ENCODE measurements at places on chromosomes 7 and 10.

DNA sequence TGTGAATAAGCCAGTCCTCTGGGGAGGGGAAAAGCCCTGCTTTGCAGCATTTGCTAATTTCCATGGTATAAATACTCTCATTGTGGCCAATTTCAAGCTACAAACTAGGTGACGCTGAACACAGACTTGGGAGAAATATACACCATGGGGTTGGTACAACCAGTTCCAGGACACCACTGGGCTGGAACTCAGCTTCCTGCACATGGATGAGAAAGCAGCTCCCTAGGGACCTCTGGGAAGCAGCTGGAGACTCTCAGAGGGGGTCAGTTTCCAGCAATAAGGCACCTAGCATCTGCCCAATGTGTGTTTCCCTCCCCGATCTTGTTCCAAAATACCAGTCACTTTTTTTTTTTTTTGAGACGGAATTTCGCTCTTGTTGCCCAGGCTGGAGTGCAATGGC lies 56.8 kb upstream of the WDR11 start:
- no peak for DNase-seq

DNA sequence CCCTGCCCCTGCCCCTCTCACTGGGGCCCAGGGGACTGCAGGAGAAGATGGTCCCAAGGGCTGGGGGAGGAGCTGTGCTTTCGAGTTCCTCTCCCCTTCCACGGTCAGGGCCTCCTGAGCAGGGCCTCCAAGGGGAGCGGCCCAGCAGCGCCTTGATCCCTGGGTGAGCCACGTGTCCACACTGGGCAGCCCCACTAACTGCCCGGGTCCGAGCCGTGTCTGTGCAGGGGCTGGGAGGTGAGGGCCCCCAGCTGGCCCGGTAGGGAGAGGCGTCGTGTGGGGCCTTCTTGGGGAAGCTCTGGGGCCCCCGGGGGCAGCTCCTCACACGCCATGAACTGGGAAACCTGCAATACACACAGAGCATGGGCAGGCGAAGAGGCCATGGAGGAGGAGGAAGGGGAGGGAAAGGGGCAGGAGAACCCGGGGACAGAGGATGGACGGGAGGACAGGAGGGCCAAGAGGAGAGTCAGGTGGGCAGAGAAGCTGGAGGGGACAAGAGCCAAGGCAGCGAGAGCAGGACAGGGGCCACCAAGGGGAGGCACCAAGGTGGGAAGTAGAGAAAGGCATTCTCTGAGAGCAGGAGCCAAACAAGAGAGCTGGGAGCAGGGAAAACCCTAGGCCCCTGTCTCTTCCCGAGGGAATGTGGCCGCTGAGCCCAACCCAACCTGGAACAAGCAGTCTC lies 32.8 kb downstream of the KCNH2 start:
- no peak for DNase-seq

DNA sequence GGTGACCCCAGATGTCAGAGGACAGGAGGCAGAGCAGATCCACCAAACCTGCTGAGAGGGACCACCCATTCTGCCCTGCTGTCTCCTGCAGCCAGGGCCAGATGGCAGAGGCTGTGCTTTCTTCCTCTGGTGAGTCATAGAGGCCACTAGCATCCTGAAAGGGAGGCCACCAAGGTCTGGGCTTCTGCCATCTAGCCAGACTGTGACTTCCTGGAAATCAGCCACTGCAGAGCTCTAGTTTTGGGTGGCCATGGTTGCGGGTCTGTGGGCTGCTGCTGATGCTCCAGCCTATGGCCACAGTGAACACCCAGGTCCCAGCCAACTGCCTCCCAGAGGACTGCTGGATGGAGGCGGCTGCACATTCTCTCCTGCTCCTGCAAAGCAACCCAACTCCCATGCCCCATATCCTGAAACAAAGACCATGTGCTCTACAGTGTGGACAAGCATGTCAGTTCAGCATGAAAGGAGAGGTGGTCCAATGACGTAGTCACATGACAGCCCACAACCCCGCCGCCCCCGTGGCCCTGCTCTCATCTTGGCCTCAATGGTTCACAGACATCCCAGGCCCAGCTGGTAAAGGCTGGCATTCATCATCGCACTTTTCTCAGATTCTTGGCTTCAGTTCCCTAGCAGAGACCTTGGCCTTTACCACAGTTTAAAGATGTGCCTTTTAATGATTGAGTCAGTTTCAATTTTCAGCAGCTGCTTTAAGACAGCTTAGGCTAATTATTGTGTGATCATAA lies 73.9 kb upstream of the CXCL12 start:
- no peak for DNase-seq

GRCh38 chr10:123361832-123362231 lies 207.6 kb downstream of the BUB3 start:
- DNase-seq, result no peak

GRCh38 chr7:156906200-156906649 lies 13.2 kb upstream of the LMBR1 start:
- no peak for DNase-seq

- DNase-seq, result no peak
Observed at GRCh38 chr7:100093054-100093453, 4.3 kb downstream of the COPS6 start.

DNA sequence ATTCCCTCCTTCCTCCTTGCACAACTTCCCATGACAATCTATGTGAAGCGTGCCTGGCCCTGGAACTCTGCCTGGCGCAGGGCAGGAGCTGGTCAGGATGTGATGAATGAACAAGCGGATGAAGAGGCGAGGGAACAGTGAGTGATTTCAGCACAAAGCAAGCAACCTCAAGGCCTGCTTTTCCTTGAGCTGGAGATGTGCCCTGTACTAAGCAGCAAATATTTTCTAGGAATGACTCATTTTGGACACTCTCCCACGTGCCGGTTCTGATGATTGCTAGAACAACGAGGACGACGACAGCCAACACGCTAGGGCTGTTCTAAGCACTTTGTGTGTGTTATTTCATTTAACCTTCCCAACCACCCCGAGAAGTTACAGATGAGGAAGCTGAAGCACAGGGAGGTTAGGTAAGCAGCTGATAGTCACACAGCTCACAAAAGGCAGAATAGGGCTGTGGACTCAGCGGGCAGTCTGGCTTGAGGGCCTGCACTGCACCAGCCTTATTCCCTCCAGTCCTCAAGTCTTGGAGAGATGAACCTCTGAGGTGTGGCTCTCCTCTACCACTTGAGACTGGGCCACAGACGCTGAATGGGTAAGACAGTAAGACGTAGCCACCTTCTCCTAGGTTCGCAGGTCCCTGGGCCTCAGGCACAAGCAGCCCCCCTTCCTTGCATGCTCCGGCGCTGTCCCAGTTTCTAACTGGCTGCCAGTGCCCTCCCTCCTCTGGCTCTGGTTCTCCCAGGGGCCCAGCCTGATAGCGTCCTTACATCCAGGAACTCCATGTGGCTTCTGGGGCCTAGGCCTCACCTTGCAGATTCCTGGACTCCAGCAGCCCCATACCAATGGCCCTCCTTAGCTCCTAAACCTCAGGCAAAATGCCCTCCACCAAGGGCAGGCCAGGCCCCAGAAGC lies 59.0 kb downstream of the YKT6 start:
- DNase-seq, result peak; percentile 59

GRCh38 chr7:138873220-138873892 lies 75.4 kb upstream of the ATP6V0A4 start:
- no peak for DNase-seq

GRCh38 chr10:117967149-117967650 lies 79.5 kb downstream of the RAB11FIP2 start:
- DNase-seq, result no peak

- no peak for DNase-seq
Observed at GRCh38 chr10:76036962-76037361, 605.5 kb downstream of the LRMDA start.

DNA sequence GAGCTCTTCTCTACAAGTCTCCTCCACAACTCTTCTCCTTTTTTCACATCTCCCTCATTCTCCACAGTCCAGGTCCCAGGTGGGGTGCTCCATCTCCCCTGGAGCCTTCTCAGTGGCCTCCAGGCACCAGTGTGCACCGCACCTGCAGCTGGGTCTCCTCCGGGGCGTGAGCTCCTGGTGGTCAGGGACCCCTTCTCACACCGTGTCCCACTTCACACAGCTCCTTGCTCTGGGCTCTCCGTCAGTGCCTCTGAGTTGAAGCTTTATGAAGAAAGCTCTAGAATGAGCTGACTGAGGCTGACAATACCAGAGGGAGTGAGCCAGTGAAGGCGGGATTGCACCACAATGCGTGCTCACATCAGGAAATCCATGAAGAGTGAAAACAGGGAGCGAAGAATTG lies 290.2 kb downstream of the DNAJB6 start:
- no peak for DNase-seq

GRCh38 chr10:18216482-18216881 lies 76.3 kb downstream of the CACNB2 start:
- no peak for DNase-seq

GRCh38 chr10:74474022-74474713 lies 323.1 kb downstream of the ADK start:
- no peak for DNase-seq

DNA sequence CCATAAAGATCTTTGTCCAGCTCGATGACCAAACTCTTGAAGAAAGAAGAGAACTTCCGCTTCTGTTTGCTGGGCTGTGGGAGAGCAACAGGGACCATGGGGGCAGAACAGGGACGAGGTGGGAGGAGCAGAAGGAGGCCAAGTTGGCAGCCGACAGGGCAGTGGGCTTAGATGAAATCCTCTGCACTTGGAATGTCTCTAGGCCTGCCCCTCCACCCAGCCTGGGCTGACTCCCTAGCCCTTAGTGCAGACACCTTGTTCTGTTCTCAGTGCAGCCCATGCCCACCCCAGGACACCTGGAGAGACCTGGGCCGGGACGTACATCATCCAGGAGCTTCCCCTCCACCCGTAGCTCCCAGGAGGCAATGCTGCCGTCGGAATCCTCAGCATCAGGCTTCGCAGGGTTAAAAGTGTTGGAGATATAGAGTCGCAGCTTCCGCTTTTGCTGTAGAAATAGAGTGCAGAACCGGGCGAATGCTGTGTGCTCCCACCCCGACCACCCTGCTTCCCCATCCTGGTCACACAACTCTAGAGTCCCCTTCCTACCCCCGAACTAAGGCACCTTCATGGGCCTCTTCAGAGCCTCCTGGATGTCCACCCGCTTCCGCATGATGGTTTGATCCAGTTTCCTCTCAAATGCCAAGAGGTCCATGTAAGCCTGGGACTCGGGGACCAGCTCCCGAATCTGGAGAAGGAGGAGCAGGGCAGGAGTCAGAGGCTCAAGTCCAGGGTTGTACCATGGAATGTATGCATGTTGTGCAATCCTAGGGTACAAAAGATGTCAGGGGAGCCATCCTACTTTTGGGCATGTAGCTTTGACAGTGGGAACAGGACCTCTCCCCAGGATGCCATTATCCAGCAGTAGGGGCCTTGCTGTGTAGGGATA lies 6.1 kb downstream of the SMARCD3 start:
- no peak for DNase-seq

- no peak for DNase-seq
Observed at GRCh38 chr10:65570143-65571010, 1355.5 kb upstream of the LRRTM3 start.

DNA sequence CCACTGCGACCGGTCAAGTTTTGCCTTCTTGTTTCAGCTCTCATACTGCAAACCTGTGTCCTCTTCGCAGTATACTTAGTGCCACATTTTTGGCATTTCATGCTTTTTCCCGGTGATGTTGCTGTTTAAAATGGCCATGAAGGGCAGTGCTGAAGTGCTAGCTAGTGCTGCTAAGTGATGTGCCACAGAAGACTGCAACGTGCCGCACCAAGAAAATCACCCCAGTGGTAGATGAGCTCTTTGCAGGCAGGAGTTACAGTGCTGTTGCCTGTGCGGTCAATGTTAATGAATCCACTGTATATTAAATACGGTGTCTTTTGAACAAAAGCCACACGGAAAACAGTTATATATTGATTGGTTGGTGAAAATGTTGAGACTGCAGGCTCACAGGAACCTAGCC lies 120.3 kb downstream of the ANLN start:
- DNase-seq, result no peak

DNA sequence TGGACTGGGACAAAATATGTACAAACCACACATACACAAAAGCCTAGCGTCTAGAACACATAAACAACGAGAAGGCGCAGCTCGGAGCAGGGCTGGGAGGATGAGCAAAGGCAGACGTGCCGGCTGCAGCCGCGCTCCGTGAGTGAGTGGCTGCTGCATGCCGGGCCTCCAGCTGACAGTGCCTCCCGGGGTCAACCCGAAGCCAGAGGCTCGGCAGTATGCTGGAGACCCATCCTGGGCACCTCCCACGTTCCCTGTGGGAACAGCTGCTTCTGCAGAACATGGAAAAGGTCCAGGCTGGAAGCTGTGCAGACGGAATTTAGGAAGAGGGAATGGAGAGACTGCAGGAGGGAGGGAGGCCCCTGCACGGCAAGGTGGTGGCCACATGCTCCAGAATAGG lies 3.6 kb upstream of the GPR146 start:
- DNase-seq, result no peak

- no peak for DNase-seq
Observed at GRCh38 chr7:109639561-109639960, 1069.9 kb downstream of the DNAJB9 start.

DNA sequence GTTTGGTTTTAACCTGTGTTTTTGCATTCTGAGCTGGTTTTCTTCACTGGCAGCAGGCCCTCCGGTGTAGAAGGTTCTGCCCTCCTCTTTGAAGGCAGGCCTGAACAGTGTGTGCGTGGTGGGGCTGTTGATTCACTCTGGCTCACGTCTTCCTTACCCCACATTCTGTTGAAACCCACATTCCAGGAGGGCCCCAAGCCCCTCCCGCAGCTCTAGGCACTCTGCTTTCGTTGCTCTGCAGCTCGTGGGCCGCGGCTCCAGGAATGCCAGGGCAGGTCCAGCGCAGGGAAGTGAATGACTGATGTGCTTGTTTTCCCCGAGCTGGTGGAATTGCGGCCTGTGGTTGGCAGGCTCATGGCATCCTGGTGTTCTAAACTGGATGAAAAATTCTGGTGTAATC lies 49.0 kb downstream of the HTRA1 start:
- no peak for DNase-seq

- no peak for DNase-seq
Observed at GRCh38 chr7:124205526-124205925, 172.7 kb upstream of the TMEM229A start.

- DNase-seq, result no peak
Observed at GRCh38 chr10:116385311-116385710, 42.3 kb upstream of the PNLIPRP3 start.

DNA sequence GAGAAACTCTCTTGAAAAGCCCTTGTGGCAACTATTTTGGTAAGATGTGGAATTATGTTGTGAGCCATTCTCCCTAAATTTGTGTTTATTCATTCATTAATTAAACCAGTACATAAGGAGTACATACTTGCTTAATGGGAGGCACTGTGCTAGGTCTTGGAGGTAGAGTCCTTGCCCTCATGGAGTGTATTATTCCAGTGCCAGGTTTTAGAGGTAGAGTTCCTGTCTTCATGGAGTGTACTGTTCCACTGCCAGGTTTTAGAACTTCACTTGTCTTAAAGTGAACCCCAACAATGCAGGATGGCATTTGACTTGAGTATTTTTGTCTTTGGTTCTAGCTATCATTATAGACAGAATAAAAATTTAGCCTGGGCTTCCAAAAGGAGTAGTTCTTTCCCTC lies 8.8 kb downstream of the MXI1 start:
- DNase-seq, result no peak
